Stimulated activated CD8-positive, alpha-beta memory T cell treated with anti-CD3 and anti-CD28 coated beads, Interleukin-2, amount 100 ng/mL, for 1 hour (primary cell): ENCODE measurements at places on chromosomes 1 and 21.

DNA sequence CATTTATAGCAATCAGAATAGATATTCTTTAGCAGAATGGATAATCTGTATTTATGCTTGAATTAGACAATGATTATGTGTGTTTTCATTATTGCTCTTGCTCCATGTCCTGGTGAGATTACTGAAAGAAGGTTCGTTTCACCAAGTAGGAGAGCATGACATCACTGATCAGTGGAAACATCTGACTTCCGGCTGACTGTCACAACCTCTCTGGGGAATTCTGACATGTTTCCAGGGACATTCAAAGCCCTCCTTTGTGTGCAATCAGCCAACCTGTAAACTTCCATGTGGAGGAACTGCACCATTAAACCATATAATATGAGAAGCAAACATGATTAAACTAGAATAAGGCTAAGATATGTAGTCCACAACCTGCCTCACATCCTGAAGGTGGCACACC, 424.8 kb upstream of the ADGRL4 start:
- no peak for DNase-seq

DNA sequence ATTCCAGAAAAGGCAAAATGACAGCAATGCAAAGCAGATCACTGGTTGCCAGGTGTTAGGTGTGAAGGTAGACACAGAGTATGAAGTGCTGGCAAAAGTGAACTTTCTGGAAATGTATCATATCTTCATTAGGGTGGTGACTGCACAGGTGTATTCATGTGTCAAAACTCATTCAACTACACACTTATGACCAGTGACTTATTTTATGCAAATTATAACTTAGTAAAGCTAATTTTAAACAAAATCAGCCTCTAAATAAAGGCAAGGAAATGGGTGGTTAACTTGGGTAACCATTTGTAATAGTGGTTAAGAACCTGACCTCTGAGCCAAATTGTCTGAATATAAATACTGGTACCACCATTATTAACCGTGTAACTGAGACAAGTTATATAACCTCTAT, 7.4 kb downstream of the COP1 start:
- DNase-seq, result no peak

DNA sequence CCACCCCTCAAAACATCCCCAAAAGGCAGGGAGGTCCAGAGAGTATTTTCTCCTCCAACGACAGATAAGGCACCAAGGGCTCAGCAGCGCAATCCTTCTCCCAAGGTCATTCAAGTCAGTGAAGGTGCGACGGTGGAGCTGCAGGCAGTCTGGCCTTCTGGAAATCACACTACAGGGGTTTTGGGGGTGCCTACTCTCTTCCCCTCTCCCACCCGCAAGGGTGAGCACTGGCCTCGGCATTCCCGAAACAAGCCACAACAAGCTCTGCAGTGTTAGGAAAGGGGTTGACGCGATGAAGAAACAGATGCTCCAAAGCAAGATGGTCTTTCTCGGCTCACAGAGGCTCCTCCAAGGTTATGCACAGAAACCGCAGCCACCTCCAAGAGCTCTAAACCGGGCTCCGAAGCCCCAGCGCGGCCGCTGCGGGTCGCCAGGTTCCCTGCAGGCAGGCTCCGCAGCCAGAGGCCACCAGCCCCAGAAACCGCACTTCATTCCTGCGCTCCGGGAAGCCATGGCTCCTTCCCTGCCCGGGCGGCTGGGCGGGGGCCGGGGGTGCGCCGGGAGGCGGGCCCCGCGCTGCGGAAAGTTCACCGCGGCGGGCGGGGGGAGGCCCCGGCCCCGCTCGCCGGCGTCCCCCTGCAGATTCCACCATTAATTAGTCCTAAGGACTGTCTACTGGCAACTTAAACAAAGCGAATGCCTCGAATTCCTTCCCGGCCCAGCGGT, 1.1 kb downstream of the LUZP1 start:
- no peak for DNase-seq

DNA sequence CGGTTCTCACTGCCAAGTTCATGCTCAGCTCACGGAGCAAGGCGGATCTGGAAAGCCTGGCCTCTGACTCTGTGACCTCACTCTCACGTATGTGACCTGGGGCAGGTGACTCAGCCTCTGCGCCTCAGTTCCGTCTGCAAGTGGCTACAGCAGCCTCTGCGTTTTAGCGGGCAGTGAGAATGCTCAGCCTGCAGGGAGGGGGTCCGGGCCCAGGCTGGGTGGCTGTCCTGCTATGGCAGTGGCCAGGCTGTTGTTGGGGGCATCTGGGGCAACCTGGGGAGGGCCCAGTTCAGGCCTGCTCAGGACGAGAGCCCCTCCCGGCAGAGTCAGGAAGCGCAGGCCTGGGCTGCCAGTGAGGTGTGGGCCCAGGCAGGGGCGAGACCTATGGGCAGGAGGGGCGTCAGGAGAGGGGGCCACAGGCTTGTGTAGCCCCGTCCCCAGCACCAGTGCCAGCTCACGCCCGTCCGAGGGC, 27.9 kb downstream of the ARHGEF16 start:
- no peak for DNase-seq

GRCh38 chr1:3556336-3556735, 55.0 kb downstream of the MEGF6 start:
- no peak for DNase-seq

DNA sequence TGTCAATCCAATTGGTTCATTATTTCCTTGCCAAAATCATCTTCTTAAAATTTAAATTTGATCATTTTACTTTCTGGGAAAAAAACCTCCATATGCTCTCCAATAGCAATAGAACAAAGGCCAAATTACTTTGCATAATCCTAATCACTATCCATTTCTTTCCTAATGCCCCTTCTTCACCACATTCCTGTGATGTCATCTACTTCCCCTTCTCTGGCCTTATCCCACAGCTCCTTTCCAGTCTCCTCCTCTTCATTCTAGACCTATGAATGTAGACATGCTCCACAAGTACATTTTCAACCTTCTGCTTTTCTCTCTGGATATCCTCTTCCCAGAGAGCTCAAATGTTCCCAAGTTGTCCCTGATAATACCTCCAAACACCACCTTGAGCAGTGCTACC, 216.6 kb downstream of the MRPL39 start:
- no peak for DNase-seq

DNA sequence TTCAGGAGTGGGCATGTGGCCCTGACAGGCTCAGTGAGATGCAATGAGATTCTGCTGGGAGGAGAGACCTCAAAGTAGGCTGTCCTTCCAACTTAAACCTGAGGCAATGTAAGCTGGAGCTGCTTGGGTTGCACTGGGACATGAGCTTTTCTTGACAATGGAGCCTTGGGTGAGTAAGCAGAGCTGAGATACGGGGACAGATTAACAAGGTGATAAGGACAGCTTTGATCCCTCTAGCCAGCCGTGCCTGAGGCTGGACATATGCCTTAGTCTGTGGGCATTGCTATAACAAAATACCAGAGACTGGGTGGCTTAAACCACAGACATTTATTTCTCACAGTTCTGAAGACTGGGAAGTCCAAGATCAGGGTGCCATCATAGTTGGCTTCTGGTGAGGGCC, 18.3 kb upstream of the NGF start:
- no peak for DNase-seq

DNA sequence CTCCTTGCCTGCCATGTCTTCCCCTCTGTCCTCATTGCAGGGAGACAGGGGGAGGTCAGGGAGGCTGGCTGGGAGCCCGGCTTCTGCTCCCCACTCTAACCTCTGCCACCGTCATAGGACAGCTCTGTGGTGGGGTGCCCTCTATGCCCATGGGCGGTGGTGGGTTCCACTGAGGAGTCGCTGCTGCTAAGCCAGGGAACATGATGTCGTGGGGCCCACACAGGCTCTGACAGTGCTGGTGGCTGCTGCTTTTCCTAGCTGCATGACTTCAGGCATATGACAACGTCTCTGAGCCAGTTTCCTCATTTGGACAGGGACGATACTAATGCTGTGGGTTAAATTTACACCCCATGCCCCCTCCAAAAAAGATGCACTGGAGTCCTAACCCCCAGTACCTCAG, 14.7 kb downstream of the KCNA10 start:
- DNase-seq, result no peak

DNA sequence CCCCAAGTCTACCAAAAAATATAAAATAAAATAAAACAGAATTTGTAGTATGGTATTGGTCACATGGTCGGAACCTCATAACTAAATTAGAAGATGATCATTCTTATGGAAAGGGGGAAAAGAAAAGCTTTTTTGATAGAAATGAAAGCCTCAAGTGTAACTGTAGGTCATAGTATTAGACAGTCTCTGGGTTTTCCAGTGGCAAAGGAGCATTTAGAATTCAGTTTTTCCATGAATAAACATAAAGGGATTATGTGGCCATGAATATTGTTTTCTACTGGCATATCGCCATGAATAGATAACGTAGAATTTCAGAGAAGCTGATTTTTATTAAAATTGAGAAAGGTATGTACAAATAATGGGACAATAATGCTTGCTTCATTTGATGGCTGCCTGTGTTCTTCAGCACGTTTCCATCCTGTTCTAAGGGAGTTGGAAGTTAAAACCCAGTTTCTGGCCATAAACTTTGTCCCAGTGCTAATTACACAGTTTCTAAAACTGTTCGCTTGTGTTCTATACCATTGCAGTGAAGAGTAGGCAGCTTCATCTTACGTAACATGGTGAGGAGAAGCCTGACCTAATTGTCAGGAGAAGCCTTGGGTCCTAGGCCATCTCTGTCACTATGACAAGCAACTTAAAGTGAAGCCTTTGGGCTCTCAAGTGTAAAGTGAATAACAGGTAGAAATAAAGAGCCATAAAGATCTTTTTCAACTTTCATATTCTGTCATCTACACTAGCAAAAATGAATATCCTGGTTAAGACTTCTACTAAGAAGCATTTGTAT, 70.5 kb upstream of the PGD start:
- no peak for DNase-seq

- no peak for DNase-seq
These were observed 16.4 kb downstream of the CADM3 start for GRCh38 chr1:159187647-159188374.

- DNase-seq, result no peak
These were observed 2.2 kb downstream of the LAD1 start for GRCh38 chr1:201396861-201397464.

DNA sequence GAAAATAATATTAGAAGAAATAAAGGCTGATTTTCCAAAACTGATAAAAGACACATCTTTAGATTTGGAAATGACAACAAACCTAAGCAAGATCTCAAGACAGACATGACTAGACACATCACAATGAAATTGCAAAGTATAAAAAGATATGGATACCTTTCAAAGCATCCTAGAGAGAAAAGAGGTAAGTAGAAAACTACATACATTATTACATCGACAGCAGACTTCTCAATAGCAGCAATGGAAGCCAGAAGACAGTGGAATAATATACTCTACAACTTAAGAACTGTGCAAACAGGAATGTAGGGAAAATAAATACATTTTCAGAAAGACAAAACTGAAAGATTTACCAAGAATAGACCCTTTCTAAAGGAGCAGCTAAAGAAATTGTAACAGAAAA, 50.2 kb downstream of the DENND1B start:
- DNase-seq, result no peak

- DNase-seq, result no peak
These were observed 194.0 kb upstream of the VAMP3 start for GRCh38 chr1:7576946-7577657.

DNA sequence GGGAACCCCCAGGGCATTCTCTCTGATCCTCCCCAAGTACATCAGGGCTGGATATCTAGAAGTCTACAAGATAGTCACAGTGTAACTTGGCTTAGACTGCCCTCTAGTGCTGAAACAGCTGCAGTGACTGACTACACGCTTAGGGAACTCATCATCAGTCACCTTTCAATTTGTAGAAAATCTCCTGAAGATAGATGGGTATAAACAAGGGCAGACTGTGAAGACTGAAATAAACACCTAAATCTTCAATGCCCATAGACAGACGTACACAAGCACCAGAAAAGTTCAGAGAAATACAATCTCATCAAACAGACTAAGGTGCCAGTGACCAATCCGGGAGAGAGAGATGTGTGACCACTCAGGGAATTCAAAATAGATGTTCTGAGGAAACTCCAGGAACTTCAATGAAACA, 46.6 kb downstream of the PACC1 start:
- DNase-seq, result no peak

DNA sequence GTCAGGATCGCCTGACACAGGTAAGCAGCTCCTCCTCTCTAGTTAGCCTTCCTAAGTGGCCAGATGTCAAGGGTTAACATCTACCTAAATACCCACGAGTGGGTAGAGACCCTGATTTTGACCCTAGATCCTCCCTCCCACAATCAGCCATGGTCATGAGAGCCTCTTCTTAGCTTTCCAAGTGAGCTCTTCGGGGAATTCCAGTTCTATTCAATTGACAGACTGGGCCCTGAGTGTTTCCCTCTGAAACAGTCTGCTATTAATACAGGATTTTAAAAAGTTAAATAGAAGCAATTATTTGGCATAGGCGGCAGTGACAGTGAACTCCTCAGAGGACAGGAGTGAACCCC, 28.1 kb downstream of the C2CD2 start:
- DNase-seq, result no peak

GRCh38 chr1:86552376-86552775, 5.5 kb downstream of the CLCA4 start:
- no peak for DNase-seq

GRCh38 chr1:67840449-67840848, 7.2 kb upstream of the GNG12 start:
- no peak for DNase-seq

- no peak for DNase-seq
These were observed 23.0 kb downstream of the DISP3 start for GRCh38 chr1:11501906-11502485.

- DNase-seq, result no peak
These were observed 17.6 kb upstream of the SFPQ start for GRCh38 chr1:35210321-35211119.

DNA sequence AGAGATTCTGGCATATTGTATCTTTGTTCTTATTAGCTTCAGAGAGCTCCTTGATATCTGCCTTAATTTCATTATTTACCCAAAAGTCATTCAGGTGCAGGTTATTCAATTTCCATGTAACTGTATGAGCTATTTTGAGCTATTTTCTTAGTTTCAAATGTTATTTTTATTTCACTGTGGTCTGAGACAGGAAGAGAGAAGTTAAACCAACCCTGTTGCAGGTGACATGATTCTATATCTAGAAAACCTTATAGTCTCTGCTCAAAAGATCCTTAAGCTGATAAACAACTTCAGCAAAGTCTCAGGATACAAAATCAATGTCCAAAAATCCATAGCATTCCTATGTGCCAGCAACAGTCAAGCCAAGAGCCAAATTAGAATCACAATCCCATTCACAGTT, 1644.0 kb upstream of the B3GALT2 start:
- no peak for DNase-seq

DNA sequence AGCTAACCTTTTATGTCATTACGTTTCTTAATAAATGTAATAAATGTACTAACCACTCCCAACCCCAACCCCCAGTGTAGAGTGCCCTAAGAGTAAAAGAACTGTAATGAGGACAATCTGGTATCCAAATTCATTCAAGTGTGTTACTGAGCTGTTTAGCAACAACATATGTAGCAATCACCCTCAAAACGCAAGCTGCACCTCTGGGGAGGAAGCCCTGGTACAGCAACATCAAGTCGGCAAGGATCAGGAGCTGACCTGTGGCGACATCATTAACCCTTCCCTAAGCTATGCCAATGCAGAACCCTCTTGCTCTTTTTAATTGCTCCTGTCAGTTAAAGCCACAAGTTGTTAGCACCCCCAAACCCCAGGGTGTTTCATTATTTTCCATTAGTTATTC, 47.1 kb downstream of the STX6 start:
- DNase-seq, result no peak

- no peak for DNase-seq
These were observed 9.1 kb downstream of the CFAP410 start for GRCh38 chr21:44329971-44330681.
